ENCODE measurements at places on chromosomes 2 and 18.

DNA sequence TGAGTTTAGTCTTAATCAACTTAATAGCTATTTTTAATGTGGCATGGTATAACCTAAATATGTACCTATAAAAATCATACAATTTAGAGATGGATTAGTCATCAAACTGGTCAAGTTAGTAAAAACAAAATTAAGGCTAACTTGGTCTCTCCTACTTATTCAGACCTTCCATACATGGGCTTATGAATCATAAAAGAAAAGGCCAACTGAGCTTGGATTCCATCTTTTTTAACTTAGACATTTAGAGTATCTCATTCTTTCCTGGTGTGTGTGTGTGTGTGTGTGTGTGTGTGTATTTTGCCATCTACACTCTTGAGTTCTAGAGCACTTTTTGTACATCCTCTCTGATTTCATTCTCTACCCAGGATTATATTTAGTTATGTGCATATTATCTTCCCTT lies 637.5 kb downstream of the PLCL1 start:
- DNase-seq: peak; percentile 5

DNA sequence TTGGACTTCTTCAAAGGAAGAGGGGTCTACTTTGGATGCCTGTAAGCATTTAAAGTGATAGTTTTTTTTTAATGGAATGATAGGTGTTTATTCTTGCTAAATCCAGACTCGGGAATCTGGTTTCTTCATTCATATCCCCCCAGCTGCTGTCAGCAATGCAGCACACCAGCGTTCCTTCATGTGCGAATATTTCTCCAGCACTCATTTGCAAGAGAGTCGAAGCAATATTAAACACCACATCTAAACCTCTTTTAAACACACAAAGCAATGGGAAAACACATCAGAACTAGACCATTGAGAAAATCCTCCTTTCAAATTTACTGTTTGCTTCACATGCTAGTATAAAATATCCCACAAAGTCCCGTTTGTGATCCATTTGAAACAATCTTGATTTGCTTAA lies 563.7 kb downstream of the ARHGAP15 start:
- DNase-seq: no peak

- DNase-seq: no peak
Measured at GRCh38 chr18:55302167-55302833, 285.7 kb downstream of the TCF4 start.

DNA sequence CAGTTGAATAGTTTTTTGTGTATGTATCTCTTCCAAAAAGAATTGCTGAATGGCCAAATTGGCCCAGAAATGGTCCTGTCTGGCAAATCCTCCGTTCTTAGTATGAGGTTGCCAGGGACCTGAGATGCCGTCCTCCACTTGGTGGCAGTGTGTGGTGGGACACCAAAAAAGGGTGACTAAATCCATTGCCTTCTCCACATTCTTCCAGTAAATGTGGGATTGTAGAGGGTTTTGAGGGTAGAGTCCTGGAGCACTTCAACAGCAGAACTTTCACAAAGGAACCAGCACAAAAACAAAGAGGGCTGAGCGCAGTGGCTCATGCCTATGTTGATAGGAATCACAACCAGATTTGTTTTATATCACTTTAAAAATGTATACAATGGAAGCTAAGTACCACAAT lies 199.9 kb downstream of the BCL2 start:
- DNase-seq: no peak

DNA sequence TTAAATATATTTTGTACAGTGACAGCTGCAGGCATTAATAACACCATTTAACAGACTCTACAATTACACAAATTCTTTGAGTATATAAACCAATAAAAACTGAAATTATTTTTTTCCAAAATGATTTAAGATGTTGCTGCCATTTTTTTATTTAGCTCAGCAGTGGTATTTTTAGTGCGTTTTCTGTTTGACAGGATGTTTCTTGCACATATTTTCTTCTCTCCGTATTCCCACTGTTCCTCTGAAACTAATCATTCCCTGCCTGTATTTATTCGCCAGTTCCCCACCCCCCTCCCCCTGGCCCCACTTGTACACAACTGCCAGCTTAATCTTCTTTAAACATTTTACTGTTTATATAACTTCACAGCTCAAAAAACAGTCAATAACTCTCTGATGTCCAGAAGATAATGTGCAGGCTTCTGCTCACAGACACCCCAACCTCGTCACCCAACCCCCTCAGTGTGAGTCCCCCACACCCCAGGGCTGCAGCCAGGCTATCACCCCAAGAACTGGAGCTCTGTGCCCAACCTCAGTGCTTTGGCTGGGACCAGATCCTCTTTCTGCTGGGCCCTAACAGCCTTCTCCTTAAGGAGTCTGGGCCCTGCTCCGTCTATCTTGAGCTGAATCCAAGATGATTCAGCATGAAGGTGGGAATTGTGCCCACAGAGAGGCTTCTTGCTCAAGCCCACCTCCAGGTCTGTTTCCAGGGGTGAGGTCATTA lies 41.6 kb upstream of the MAP4K4 start:
- no peak for DNase-seq

DNA sequence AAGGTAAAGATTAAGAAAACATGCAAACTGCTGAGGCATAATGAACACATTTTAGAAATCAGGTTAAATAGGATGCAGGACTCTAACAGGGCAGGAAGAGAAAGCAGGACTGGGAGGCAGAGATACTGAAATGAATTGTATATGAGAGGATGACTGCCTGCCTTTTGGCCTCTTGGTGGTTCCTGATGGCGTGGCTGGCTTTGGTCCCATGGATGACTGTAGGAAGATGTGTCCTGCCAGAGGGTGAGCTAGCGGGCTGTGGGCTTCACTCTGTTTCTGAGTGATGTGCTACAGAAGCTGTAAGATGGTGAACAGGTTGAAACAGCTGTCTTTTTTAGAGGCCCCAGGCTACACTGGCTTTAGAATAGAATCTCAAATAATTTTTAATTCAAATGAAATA lies 517.0 kb downstream of the SLC4A3 start:
- DNase-seq: no peak

- DNase-seq: no peak
Measured at GRCh38 chr2:217193431-217194340, 333.8 kb upstream of the TNP1 start.

DNA sequence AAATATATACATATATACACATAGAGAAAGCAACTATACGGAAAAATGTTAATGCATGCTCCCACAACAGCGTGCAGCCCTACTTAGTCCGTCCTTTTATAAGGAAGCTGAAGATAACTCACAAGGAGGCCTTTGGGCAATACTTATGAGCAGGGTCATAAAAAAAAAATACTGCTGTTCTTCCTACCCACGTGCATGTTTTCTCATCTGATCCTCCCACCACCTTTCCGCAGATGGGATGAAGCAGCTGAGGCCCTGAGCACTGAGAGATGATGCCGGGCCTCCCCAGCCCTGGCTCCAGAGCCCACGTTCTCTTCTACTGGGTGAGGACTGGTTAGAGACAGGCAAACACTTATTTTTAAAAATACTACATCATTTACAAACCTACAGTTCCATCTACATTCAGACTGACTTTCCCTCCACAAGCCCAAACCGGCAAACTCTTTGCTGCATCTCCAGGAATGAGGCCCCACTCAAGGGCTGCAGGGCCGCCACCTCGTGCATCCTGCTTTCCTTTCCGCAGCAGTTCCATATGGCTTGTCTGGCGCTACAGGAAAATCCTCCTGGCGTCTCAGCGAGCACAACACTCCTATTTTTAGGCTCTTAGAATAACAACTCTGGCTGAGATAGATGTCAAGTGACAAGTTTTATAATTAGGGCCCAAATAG lies 41.6 kb downstream of the TBC1D8 start:
- no peak for DNase-seq

GRCh38 chr18:28455971-28456370 lies 279.0 kb upstream of the CDH2 start:
- DNase-seq: no peak

GRCh38 chr2:45432406-45432805 lies 178.7 kb downstream of the SRBD1 start:
- no peak for DNase-seq

DNA sequence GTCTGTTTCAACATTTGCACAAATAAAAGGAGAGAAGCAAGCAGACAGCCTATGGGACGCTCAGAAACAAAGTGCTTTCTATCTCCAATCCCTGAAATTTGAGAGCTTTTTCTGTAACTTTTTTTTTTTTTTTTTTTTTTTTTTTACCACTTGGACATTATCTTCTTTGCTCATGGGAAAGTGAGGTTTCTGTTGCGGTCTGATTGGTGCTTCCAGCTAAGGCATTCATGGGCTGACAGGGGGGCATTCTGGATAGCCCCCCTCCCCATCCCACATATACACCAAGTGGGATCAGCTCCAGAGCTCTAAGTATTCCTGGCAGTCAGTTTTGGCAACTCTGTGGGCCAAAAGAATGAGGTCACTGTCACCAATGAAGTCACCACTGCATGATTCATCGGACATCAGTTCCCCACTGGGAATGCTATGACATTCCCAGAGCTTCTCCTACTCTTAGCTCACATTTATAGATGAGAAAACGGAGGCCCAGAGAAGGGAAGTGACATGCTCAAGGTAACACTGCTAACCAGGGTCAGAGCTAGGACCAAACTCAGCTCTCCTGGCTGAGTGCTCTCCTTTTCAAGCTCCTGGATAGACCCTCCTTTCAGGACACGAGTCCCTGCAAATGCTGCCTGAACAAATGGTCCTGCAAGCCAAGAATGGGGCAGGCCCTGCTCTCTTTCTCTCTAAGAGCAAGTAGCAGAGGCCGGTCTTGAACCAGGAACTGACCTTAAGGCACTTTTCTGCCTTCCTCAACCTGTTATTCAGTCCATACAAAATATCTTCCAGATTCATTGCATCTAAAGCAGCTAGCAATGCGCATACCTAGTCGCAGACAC lies 61.3 kb downstream of the TMEM247 start:
- no peak for DNase-seq

- DNase-seq: no peak
Measured at GRCh38 chr2:26580151-26580550, 61.0 kb downstream of the CIB4 start.

DNA sequence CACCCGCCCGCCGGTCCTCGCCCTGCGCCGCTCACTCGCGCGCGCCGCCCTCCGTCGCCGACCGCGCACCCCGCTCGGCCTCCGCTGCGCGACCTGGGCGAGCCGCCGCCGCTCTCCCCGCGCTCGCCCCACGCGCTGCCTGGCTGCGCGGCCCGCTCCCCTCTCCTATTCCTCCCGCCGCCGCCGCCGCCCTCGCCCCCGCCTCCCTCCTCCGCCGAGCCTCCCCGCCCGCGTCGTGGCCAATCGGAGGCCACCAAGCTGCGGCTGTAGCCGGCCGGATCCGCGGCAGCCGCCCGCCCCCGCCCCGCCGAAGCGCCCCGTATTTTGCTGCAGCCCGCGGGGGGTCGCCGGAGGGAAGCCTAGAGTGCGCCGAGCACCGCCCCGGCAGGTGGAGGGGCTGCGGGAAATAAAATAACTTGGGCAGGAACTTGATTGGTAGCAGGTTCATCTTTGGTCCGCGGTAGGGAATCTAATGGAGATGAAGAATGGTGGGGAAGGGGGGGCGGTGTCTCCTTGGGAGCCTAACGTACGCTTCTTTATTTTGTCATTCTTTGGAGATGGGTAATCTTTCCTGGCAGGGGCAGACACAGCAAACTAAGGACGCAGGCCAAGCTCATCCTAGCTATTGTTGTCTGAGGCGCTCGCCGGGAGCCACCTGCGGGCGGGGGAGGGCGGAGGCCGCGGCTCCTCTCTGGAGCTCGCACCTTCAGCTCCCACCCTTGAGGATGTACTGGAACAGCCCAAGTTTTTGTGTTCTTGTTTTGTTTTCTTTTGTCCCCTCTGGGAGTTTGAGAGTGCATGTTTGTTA lies 1.1 kb upstream of the CDH2 start:
- DNase-seq: no peak

Data from epithelial cell of prostate (primary cell).